ENCODE measurements at places on chromosomes 2 and 18. TPM values are rescaled to one million over a fixed set of nuclear protein-coding genes. Genes with fewer than 3 reads are reported as not detected.

Gene RAB27B
- total RNA-seq: 5.0 TPM

Gene HRH4
- 0.06 TPM for total RNA-seq

Gene CCDC141
- 2.6 TPM for total RNA-seq

Gene APLF
- total RNA-seq: 3.6 TPM

Gene MLPH
- 2.4 TPM for total RNA-seq

All from aortic smooth muscle cell (primary cell).